ENCODE measurements at places on chromosomes 13 and 19.

GRCh38 chr13:78465250-78465649 lies 138.1 kb downstream of the POU4F1 start:
- DNase-seq, result no peak

DNA sequence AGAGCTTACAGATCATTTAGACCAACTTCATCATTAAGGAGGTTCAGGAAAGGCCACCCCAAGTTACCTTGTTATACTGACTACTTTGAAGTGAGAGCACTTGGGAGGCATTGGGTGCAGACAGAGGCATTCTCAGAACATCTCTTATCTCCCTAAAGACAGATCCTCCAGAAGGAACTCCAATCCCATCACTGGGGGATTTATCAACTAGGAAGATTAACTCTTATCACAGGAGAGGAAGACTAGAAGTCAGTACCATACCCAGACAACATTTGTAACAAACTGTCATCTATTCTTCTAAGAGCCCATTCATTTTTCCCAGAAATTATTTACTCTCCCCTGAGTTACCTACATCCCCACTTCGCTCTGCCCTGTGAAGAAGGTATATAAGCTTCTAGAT lies 5.8 kb upstream of the RFXAP start:
- no peak for DNase-seq

DNA sequence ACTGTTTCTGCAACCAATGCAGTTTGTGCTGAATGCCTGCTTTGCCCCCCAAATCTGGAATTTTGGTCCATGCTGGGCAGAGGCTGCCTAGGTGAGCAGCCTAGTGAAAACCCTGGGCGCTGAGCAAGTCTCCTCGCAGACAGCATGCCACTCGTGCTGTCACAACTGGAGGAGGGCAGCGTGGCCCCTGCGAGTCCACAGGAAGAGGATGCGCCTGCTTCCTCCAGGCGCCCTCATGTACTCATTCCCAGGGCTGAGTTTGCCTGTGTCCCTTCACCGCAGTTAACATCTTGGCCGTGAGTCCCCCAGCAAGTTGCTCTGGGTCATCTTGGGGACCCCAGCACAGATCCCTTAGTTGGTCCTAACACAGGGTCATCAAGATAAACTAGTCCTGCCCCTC lies 26.2 kb upstream of the TMEM160 start:
- DNase-seq, result no peak

- no peak for DNase-seq
Measured at GRCh38 chr19:13040232-13040947, 45.1 kb downstream of the NFIX start.

GRCh38 chr13:92838786-92839185 lies 387.8 kb upstream of the GPC6 start:
- DNase-seq, result no peak

DNA sequence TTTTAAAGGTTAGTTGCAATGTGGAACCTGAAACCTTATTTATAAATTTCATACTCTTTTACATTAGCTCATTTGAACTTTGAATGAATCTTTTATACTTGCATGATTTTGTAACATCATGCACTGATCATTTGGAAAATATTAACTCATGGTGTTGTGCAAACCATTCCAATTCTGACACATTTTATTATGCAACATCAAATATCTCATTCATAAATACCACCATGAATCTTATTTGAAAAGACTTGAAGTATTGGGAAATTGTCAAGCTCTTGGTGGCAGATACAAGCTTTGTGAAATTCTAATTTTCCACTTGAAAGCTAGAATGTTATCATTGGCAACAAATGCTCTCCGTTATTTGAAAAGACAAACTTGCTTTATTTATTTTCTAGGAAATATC lies 379.9 kb upstream of the PCDH20 start:
- DNase-seq, result no peak

- no peak for DNase-seq
Measured at GRCh38 chr13:78836238-78836784, 177.4 kb upstream of the OBI1 start.

DNA sequence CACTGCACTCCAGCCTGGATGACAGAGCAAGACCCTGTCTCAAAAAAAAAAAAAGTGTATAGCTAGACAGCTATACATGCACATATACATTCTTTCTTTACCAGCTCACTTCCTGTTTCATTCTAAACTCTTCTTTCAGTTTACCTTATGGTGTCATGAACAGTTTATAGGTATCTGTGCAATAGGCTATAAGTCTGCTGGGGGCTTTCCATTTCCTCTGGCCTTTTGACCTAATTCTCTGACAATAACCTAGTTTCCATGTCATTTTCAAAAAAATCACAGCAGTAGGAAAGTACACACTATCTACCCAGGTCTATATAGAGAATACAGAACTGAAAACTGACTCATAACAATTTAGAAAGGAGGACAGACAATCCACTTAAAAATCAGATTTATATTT lies 24.4 kb upstream of the URAD start:
- no peak for DNase-seq

- no peak for DNase-seq
Measured at GRCh38 chr19:49362048-49362928, at the start of gene TEAD2. Gene TEAD2, minus strand, starts transcription at chr19:49362416. Its CDS starts 2,341 bp downstream, at chr19:49360075.

DNA sequence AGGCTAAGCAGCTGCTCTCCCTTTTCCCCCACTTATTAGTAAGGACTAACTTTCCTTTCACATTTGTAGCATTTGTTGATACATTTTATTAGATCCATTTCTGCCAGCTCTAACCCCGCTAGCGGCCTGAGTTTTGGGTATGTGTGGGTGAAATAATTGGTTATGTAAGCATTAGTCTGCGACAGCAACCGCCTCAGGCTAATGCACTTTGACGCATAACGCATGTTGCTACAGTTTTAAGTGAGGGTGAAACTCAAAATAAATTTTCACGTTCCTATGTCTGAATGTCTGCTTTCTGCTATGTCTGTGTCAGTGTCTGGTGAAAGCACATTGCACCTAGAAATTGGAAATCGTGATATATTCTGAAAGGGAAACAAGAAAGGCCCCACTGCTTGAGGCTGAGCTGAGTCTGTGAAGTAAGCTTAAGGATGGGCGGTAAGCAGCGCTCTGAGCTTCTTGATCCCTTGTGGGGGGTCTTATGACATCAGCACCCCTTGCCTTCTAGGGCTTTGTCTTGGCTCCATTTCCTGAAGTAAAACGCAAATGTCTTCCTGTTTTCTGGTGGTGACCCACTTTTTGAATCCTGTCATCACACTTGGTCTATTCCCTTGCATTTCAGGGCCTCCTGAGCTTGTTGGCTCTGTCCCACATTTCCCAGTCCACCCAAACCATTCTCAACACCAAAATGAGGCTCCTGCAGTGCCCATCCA lies 648.3 kb upstream of the ARGLU1 start:
- DNase-seq, result no peak

GRCh38 chr19:1057176-1057855 lies 9.7 kb upstream of the ARHGAP45 start:
- DNase-seq, result no peak

DNA sequence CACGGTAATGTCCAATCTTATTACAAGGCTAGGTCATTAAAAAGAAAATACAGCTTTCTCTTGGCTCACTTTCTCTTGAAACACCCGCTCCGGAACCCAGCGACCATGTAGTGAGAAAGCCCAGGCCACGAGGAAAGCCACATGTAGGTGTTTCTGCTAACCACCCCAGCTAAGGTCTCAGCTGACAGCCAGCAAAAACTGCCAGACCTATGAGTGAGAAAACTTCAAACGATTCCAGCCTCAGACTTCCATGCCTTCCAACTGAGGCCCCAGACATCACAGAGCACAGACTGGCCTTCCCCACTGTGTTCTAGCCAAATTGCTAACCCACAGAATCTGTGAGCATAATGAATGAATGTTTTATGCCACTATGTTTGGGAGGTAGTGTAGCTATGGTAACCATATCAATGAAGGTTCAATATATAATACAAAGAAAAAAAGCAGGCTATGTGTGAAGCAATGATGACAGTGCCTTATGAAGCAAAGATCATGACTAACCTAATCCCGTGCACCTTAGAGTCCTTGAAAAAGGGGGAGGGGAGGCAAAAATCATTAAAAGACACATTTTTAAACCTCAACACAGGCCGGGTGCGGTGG lies 11.9 kb upstream of the TPTE2 start:
- DNase-seq, result no peak

DNA sequence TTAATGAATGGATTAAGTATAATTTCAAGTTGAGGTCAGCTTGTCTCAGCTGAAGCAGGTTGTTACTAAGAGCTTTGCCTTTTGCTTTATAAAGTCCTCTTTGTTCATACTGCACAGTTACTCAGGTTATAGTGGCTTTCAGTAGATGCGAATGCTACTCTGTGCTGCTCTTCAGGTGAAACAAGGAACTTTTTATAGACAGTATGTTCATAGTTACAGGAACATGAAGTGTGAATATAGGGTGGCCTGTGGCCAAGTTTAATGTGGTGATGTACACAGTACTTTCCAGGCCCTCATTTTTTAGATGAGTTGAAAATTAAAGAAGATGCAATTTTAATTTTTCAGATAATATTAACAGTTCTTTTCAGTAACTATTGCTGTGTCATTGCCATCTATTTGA lies 20.8 kb downstream of the SUGT1 start:
- no peak for DNase-seq

- no peak for DNase-seq
Measured at GRCh38 chr19:1183543-1184172, 9.6 kb upstream of the SBNO2 start.

DNA sequence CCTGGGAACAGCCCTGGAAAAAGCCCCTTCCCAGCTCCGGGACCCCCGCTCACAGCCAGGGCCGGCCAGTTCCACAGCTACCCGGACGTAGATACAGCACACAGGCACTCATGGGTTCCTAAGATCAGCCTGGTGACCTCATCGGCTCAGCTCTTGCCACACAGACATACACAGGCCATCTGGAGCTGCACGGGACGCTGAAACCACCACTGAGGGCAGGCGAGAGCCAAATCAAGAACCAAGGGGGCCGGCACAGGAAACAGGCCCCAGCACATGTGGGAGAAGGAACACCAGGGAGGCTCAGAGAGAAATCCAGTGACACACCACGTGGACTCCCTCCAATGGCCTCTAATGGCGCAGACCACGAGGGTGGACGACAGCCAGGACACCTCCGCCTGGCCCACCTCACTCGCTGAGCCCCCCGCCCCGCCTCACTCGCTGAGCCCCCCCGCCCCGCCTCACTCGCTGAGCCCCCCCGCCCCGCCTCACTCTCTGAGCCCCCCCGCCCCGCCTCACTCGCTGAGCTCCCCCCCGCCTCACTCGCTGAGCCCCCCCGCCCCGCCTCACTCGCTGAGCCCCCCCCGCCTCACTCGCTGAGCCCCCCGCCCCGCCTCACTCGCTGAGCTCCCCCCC lies 69.7 kb upstream of the C13orf46 start:
- no peak for DNase-seq

DNA sequence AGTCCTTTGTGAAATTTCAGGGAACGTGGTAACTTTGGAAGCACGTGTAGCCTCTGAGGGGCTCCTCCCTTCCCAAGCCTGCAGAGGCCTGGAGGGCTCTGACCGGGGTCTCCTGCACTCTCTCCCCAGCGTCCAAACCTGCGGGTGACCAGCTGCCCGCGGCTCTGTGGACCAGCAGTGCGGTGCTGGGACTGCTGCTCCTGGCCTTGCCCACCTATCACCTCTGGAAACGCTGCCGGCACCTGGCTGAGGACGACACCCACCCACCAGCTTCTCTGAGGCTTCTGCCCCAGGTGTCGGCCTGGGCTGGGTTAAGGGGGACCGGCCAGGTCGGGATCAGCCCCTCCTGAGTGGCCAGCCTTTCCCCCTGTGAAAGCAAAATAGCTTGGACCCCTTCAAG lies 2.7 kb upstream of the TPGS1 start:
- no peak for DNase-seq

DNA sequence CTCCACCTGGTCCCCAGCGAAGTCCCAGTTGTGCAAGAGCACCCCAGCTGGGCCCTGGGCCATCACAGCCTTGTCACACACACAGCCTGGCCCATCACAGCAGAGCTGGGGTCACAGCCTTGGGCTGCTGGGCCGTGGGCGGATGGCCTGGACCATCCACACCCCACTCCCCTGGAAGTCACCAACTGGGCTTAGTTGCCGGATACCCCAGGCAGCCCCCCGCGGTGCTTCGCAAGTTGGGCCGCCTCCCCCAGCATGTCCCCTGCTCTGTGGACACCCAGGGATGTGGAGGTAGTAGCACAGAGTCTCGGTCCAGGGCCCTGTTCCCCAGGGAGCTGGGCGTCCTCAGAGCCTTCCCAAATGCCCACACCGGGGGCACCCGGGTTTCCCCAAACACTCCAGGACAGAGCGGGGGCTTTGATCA lies 4.5 kb upstream of the ZNF554 start:
- no peak for DNase-seq

DNA sequence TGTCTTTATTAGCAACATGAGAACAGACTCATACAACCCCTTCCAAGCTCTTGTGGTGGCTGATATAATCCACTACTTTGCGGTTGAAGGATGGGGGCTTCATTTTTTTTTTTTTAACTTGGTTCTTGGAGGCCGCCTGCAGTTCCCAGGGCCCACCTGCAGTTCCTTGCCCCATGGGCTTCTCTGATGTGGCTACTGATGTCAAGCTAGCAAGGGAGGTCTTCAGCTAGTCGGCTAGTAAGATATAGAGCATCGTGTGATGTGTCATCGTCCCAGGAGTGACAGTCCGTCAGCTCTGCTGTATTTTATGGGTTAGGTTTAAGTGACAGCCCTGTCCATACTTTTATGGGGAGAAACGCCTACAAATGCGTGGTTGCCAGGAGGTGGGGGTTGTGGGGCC lies 26.1 kb downstream of the UHRF1 start:
- DNase-seq, result no peak

DNA sequence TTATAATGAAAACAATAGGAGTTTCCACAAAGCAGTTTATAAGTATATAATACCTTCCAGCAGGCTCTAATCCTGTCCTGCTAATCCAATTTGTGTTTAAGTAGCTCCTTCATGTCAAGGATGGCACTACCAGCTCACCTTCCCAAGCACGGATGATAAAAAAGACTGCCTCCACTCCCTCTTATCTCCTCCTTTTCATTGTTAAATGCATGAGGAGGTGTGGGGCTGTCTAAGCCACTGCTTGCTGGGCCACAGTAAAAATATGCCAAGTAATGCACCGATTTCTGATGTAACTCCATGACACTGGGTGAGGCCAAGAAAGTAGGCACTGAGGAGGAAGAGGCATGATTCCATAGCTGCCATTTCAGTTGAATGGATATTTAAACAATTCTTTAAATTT lies 193.1 kb downstream of the ZIC5 start:
- DNase-seq, result no peak

DNA sequence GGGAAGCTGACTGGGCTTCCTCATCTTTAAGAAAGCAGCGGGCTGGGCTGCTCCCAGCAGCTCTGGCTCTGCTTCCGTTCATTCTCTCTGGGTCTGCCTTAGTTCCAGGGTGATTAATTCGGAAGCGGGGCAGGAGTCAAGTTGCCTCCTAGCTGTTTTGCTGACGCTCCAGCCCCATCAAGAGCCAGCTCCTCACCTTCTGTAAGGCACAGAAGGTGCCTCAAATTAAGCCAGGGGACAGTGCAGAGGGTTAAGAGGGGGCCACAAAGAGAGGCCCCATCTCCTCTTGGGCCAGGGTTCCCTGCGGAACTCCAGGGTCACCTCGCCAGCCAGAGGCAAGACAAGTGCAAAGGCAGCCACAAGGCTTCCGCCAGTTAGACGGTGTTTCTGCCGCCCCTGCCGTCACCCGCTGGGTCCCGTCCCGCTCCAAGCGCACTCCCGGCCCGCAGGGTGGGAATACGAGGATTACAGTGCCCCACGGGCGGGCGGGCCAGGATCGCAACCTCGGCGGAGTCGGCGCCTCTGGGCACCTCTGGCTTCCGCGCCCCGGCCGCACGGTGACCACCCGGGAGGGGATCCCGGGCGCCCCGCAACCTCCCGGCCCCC lies 508 bp downstream of the SLC15A1 start:
- no peak for DNase-seq

All from stimulated activated CD8-positive, alpha-beta memory T cell treated with anti-CD3 and anti-CD28 coated beads, Interleukin-15, amount 100 ng/mL, for 1 hour (primary cell).